ENCODE measurements at places on chromosomes 2 and 18.

- DNase-seq: no peak
Measured at GRCh38 chr2:104597942-104598341, 256.0 kb upstream of the POU3F3 start.

DNA sequence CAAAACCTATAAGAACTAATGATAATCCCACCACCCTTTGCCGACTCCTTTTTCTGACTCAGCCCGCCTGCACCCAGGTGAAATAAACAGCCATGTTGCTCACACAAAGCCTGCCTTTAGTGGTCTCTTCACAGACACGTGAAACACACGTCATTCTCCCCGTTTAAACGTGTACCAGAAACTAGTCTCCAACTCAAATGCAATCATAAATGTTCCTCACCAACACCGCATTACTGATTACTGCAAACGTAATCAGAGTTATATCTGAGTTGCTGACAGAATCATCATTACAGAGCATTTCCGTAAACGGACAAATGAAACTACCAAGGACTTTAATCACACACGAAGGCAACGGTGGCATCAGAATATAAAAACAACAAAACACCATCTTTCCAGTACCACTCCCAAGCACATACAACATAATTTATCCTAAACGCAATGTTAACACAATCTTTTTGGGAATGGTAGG is 1.9 kb downstream of the CLK1 start:
- peak; percentile 44 for DNase-seq

- no peak for DNase-seq
Measured at GRCh38 chr18:6873040-6873751, 143.7 kb downstream of the ARHGAP28 start.

DNA sequence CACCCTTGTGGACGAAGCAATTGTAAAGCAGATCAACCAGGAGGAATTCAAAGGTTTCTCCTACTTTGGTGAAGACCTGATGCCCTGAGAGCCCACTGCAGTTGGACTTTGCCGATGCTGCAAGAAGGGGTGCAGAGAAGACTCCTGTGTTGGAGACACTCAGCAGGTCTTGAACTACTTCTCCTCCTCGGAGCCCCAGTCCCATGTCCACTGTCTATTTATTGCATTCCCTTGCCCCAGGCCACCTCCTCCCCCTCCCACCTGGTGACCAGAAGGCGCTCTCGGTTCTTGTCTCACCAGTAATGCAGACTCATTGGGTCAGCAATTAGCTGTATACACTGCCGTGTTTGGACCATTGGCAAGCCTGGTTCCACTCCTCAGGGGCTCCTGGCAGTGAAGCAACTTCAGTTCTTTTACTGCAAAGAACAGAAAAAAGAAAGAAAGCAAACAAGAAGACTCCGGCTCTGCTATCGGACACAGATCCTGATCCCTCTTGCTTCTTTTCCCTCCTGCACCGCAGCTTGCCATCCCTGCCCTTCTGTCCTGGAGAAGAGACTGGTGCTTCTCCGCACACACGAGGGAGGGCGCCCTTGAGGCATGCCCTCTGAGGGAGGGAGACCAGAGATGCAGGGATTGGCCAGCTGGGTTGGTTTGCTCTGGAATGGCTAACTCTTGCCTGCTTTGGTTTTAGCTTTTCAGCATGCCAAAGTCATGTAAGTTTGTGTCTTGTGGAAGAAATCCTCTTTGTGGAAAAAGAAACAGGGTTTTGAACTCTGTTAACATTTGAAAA is 112.2 kb upstream of the EPAS1 start:
- DNase-seq: no peak

DNA sequence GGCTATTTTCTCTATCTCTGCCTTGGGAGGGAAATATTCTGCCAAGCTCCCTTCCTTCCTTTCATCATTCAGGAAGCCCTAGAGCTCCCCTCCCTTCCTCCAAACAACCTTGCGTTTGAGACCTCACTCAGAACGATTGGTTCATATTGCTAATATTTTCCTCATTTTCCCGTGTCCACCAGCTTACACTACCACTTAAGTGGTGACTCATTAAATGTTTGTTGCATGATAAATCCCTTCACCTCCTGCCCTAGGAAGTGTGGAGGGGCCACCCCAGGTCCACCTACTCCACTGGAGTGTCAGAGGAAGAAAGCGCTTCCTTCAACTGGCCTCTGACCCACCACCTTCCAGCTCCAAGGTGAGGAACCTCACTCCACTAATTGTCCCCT is 2.3 kb upstream of the LPIN2 start:
- DNase-seq: no peak

DNA sequence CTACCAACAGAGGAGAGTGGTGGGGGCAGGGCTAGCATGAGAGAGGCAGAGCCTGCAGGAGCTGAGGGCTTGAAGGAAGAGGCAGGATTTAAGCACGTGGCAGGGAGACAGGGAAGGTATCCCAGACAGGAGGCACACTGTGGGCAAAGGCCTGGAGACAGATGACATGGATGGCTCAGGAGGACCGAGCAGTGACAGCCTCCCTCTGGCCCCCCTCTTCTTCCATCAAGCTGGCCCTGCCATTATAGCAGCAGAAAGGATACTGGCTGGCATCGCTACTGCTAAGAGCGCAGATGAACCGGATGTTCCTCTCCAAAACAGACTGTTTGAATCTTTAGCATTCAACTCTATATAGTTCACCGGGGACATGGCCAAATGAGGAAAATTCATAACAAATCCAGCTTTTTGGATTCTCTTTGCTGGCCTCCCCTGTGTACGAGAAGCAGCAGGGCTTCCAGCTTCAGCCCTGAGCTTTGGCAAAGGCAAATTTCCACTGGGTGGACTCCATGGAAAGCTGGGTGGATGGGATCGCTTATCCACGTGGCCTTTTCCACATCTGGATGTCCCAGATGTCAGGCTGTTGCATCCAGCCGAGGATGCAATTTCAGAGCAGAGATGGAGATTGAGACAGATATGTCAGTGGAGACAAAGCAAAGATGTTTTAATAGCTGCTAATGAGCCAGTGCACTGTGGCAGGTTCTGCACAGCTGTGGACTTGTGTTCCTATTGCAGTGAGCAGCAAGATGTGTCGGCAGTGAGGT is 36.2 kb downstream of the CAPN13 start:
- DNase-seq: no peak

DNA sequence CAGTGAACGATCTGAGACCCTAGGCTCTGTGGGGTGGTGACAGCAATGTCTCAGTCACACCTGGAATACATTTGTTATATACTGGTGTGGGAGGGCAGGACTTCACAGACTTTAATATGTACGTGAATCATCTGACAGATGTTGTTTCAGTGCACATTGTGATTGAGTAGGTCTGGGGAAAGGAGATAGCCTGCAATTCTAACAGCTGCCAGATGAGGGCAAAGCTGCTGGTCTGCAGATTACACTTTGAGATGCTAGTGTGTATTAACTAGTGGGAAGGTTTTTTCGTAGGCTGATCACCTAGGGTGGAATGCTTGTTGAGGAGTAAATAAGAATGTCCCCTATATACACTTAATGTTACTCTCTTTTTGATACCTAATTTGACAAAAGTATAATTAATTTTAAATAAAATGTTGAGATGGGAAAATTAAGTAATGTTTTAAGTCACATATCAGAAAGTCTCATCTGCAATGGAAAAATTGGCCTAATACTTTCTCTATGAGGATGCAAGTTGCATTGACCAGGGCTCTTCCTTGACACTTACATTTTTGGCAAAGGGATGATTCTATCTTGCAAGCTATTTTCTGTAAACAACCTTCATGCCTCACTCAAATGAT is 496.9 kb upstream of the HNMT start:
- no peak for DNase-seq

DNA sequence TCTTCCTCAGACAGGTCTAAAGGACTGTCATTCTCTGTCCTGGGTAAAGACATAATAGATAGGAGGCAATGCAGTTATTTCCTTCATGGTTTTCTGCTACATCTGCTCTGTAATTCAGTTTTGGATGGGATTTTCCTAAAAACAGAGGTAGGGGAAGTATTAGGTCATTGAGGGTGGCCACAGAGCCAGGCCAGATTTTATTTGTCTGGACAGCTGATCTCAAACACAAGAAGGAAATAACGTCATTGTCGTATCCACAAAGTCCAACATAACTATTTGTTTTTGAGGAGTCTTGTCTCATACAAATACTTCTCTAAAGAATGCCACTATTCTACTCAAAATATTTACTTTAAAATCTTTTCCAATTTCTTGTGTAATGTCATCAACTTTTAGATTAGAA is 154.8 kb upstream of the MAP2 start:
- no peak for DNase-seq

DNA sequence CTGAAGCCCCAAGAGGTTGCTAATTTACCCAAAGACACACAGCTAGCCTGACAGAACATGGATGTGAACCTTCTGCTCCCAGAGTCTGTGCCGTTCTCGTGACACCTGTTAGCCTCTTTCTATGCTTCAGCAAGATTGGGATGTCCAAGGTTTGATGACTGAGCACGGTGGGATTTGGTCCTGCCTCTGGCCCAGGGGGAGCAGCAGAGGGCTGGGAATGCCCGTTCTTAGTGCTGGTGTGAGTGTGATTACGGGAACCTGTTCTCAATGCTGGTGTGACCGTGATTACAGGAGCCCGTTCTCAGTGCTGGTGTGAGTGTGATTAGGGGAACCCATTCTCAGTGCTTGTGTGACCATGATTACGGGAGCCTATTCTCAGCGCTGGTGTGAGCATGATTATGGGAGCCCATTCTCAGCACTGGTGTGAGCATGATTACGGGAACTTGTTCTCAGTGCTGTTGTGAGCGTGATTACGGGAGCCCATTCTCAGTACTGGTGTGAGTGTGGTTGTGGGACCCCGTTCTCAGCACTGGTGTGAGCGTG is 67.3 kb upstream of the SNTG2 start:
- no peak for DNase-seq

- DNase-seq: no peak
Measured at GRCh38 chr18:28514699-28515098, 337.8 kb upstream of the CDH2 start.
